ENCODE measurements at places on chromosomes 3 and 15.
A peak's percentile ranks its signal among the peaks of the same experiment; 100 is the strongest.

DNA sequence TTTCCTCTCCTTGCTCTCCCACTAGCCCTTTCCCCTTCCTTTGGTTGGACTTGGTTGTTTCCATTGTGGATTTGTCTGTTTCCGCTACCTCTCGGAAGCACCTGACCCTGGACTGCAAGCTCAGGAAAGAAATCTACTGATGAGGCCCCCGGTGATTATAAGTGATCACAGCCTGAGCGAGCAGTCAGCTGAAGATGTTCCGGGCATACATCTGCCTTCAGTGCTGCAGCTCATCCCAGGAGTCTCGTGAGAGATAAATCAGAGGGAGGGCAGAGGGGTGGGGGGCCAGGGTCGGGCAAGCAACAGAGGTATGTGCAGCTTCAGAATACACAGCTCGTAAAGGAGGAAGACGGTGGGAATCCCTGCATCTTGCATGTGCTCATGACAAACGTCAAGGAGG, 102.1 kb downstream of the MRPL46 start:
- DNase-seq = no peak

DNA sequence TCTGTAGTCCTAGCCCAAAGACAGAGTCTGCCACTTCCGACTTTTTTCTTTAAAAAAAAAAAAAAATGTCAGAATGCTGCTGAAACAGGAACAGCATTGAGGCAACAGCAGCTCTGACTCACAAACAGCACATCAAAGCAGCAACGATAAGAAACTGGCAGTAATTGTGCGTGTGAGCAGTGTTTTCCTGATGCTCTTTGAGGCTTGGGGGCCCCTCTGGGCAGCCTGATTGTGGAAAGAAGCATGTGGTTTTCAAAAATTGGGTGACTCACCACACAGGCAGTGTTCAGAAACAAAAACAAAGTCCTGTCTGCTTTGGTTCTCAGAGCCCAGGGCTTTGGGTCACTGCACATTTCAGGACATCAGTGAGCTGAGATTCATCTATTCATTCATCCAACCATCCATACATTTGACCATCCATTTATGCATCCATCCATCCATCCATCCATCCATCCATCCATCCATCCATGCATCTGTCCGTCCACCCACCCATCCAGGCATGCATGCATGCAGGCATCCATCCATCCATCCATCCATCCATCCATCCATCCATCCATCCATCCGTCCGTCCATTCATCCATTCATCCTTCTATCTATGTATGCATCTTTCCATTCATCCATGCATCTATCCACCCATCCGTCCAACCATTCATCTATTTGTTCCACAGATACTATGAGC, 308.4 kb downstream of the RPLP1 start:
- DNase-seq = peak; percentile 95

GRCh38 chr3:38985981-38986380, 65.8 kb downstream of the SCN11A start:
- no peak for DNase-seq

- no peak for DNase-seq
Measured at GRCh38 chr15:57789225-57789624, 82.7 kb downstream of the POLR2M start.

DNA sequence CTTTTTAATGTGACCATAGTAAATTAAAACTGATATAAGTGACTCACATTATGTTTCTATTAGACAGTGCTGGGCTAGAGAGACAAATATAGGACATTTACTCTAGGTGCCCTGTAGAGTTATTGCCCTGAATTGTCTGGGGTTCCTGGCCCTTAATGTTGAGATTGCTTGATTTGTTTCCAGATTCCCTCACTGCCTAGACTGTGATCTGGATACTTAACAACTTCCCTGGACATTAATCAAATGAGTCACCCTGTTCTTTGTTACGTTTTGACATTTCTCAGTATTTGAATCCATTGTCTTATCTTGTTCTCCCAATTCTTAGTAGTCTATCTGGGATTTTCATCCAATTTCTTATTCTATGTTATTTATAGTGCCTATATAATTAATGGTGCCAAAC, 65.8 kb downstream of the DTWD1 start:
- no peak for DNase-seq

DNA sequence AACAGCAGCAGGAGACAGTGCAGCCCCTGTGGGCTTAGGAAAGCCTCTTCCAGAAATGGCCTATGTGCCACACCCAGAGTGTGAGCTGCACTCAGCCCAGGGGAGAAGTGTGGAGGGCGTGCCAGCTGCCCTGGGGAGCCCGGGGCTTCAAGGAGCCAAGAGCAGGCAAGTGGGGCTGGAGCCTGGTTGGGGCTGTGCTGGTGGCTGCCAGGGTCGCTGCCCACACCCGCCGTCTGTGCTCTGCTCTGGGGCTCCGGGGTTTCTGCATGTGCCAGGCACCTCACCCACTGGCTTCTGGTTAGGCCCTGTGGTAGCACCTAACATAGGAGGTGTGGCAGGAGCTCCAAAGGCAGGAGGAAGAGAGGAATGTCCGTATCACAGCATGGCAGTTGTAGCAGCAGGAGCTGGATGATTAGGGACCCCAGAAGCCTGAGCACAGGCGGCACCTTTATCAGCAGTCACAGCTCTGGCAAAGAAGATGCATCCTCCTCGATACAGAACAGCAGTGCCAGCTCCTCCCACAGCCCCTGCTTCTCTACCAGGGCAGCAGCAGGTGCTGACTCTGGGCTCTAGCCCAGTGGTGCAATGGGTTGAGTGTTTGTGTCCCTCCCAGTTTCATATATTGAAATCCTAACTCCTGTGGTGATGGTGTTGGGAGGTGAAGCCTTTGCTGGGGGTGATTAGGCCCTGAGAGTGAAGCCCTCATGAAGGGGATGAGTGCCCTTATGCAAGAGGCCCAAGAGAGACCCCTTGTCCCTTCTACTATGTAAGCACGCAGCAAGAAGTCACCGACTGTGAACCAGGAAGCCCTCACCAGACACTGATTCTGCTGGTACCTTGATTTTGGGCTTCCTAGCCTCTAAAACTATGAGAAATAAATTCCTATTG, 70.0 kb upstream of the KLF13 start:
- no peak for DNase-seq

GRCh38 chr3:25007974-25008658, 419.9 kb upstream of the RARB start:
- no peak for DNase-seq

- DNase-seq = no peak
Measured at GRCh38 chr3:94494992-94495391, 432.1 kb downstream of the NSUN3 start.

GRCh38 chr3:194100856-194101390, 35.0 kb upstream of the HES1 start:
- no peak for DNase-seq

GRCh38 chr3:36648241-36649034, 115.9 kb downstream of the DCLK3 start:
- peak; percentile 71 for DNase-seq

GRCh38 chr3:55091381-55092225, 163.7 kb upstream of the LRTM1 start:
- DNase-seq = peak; percentile 39

DNA sequence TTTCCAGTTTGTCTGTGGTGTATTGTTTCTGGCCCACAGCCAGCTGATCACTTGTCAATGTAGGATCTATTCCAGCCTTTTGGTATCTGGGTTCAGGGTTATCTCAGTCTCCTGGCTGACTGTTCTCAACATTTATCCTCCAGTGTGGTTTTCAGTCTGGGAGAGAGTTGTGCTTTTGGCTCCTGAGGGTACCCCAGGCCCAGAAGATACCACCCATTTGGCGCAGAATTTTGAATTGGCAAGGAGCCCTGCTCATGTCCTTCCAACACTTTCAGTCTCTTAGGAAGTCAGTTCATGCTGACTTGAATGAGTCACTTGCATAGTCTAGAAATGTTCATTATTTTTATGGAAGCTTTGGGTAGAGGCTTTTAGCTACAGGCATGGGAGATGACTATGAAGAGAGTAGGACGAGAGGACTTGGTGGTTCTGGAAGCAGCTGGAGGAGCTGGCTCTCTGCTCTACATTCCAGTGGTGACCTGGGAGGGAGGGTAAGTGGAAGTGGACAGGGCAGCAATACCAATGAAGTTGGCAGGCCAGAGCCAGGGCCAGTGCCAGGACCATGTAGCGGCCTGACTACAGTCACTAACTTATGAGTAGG, 7.2 kb downstream of the POLR2H start:
- no peak for DNase-seq

DNA sequence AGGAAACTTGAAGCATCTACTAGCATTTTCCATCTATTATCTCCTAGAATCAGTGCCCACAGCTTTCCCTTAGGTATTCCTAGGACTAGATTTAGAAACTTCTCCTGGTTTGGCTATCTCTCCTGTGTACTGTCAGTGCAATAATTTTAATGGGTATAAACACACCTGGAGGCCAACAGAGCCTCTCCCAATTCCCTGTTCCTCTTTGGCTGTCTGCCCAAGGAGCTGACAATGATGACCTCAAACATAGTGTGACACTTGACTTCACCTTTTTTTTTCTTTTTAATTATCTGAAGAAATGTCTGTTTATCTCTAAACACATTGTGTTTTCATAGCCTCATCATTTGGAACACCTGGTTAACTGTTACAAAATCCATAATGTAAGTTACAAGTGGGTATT, 754.5 kb upstream of the ALCAM start:
- no peak for DNase-seq

DNA sequence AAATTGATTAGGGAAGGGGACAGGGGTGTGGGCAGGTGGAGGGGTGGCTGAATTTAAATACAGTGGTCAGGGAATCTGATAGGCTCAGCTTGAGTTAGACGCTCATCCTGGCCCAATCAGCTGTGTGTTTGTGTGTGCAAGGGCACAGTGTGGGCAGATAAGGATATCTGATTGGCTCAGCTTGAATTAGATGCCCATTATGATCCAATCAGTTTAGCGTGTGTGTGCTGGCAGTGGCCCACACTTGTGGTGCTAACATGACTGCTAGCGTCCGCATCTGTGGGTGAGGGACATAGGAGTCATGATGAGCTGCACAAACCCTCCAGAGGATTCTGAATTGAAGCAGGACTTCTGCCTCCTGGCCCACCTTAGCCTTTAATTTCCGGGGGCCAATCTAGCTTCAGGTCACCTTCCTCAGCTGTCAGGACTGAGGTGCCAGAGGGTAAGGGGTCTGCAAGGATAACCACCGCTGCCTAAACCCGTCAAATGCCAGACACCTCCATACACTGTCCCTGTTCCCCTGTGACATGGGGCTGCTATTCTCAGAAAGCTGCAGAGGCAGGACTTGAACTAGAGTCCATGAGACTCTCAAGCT, 97.3 kb downstream of the CORO2B start:
- DNase-seq = no peak

DNA sequence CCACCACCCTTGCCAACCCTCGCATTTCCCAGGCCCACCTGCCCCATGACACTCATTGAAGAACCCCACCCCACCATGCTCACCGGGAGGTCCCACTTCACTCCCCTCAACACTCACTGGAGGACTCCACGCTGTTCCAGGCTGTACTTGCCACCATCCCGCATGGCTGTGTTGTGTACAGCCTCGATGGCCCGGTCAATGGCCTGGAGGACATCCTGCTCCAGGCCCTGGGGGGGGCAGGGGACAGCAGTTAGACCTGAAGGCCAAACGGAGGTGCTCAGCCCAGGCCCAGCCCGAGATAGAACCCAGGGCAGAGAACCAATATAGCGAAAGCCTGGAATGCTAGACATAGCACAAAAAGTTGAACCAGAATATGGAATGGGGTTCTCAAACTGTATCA, 2.9 kb downstream of the NCKIPSD start:
- DNase-seq = no peak

DNA sequence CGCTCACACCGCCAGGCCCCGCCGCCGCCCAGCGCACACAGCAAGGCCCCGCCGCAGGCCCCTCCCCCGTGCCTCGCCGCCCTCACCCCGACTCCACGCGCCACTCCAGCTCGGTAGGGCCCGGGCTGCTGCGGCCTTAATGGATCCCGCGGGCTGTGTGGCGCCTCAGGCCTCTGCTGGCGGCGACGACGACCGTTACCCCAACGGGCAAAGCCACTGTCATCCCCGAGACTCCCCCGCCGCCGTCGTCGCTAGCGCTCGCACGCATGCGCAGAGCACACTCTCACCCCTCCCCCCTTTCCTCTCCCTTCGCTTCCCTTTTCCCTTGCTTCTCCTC, at the start of gene MSL2:
Gene MSL2 (minus strand): TSS at position 272 of the 337 bp plus-strand sequence. CDS start 1,222 bp downstream, outside the sequence.
- DNase-seq = peak; percentile 32

GRCh38 chr15:79090487-79091203, at the start of gene RASGRF1:
Gene RASGRF1, minus strand, starts transcription at chr15:79090780. Its CDS starts 282 bp downstream, at chr15:79090498.
- no peak for DNase-seq

DNA sequence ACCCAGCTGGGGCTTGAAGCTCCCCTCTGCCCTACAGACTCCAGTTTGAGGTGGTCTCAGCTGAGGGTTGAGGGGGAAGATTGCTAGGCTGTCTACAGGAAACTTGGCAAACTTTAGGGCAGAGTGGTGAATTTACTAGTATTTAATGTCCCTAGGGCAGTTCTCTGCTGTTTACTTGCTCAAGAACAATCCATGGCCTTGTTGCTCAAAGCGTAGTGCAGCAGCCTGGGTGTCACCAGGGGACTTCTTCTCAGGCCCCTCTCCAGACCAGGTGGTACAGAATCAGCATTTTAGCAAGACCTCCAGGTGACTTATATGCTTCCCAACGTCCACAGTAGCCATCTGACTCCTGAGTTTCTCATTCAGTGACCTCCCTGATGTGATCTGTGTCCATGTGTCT, 188.9 kb downstream of the NR1D2 start:
- DNase-seq = no peak

GRCh38 chr15:101187820-101188636, 63.8 kb downstream of the CHSY1 start:
- peak; percentile 86 for DNase-seq

GRCh38 chr3:124823206-124823605, 64.0 kb downstream of the ITGB5 start:
- no peak for DNase-seq

DNA sequence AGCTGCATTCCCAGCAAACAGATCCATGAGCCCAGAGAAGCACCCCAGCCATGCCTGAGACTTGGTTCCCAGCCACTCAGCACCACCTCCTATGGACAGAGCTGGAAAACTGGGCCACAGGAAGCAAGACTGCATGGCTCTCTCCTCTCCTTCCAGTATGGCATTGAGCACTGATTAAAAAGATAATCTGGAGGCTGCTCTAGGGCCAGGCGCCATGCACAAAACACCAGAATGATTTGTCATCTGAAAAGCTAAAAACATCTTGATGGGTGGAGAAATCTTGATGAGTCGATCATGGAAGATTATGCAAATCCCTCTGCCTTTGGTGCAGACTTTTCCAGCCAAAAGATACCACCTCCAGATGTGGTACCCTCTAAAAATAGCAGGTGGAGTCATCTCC, 62.7 kb upstream of the MRPS22 start:
- DNase-seq = peak; percentile 25

- no peak for DNase-seq
Measured at GRCh38 chr15:56814429-56814828, 81.1 kb upstream of the ZNF280D start.

GRCh38 chr15:66789029-66790025, 87.3 kb downstream of the SMAD6 start:
- peak; percentile 61 for DNase-seq

DNA sequence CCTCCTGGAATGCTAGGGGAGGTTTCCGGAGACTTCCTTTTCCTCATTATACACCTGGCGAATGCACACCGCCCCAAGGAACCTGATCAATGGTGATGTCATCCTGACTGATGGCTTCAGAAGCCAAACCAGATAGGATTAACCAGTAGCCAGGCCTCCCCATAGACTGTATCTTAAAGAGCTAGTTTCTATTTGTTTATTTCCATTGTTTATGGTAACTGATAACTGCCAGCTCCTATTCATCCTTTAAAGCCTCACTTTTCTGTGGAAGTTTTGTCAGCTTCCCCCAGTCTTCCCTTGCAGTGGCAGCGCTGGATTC, at the start of gene MKRN2OS:
Gene MKRN2OS (minus strand): TSS at position 27 of the 319 bp plus-strand sequence. CDS start 35 bp downstream, outside the sequence.
- no peak for DNase-seq
